Mesenchymal stem cell (in vitro differentiated cells and primary cell): ENCODE measurements at places on chromosomes 12 and 14.

- no peak for DNase-seq
Measured at GRCh38 chr14:105039458-105040205, 18.7 kb upstream of the CDCA4 start.

DNA sequence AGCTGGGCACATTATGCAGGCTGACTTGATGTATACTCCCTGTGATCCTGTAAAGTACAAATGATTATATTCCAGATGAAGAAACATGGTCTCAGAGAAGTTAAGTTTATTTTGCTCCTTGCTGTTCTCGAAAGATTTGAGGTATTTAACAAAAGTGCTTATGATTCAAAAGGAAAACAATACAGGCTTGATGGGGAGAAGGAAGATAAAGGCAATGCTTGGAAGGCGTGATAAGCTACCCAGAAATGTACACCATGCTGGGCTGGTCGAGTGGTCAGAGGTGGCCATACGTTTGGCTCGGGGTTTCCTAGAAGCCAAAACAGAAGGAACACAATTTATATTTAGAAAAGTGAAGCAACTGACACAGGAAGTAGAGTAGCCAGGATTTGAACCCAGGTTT, 201.0 kb downstream of the KTN1 start:
- no peak for DNase-seq

DNA sequence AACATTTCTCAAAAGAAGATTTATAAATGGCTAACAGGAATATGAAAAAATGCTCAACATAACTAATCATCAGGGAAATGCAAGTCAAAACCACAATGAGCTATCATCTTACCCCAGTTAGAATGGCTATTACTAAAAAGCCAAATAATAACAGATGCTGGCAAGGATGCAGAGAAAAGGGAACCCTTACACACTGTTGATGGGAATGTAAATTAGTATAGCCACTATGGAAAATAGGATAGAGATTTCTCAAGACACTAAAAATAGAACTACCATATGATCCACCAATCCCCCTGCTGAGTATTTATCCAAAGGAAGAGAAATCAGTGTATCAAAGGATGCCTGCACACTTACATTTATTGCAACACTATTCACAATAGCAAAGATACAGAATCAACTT, 58.3 kb downstream of the GUCY2C start:
- DNase-seq: no peak

- no peak for DNase-seq
Measured at GRCh38 chr12:89176676-89177075, 175.6 kb downstream of the DUSP6 start.

DNA sequence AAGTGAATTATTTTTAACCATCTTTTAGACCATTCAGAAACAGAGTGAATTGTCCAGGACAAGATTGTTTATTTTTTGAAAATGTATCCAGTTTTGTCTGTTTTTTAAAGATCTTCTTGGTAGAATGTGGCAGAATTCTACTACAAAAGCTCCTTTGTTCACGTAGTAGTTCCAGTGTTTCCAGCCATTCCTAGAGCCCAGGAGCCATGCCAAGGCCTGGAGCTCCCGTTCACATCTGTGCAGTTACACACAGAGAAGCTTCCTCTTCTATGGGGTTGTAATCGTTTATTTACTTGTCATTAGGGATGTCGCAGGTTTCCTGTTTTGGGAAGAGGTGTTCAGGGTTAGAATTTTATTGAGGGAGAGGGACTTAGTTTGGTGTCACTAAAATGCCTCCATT, 409.8 kb downstream of the NPAS3 start:
- DNase-seq: no peak

GRCh38 chr14:50835280-50835679, 4.3 kb upstream of the NIN start:
- DNase-seq: no peak

GRCh38 chr12:77855548-77855947, 24.9 kb downstream of the NAV3 start:
- no peak for DNase-seq

DNA sequence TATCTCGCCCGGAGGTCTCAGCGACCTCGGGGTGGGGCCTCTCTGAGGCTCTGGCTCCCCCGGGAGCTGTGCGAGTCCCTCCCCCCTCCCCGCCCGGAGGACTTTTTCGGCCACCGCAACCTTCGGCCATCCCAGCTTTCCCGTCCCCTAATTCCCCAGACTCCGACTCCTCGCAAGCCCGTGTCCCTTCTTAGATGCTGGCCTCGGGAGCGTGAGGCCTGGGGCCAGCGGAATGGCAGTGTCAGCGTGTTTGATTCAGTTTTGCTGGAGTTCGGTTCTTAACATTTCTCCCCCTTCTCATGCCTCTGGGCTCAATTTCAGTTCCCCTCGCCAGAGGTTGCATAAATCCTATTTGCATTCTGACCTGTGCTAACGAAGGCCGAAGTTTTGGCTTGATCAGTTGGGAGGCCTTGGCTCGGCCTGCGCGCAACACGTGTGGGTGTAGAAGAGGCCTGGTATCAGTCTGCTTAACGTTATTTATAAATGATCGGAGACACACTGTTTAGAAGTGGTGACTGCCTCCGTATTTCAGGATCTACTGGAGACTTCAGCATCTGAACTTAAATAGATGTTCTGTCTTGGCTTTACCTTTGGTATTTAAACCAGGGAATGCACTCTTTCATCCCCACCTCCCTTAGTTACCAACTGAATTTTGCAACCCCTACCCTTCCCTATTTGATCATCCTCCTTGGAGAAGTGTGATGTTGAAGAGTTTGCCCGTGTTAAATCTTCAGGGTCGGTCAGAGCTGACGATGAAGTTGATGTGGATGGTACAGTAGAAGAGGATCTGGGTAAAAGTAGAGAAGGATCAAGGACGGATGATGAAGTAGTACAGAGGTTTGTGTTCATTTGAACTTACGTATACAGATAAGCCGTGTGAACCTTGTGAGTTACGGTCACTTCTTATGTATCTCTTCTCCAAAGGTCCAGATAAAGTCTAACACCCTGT, 851 bp downstream of the HSP90B1 start:
- no peak for DNase-seq

DNA sequence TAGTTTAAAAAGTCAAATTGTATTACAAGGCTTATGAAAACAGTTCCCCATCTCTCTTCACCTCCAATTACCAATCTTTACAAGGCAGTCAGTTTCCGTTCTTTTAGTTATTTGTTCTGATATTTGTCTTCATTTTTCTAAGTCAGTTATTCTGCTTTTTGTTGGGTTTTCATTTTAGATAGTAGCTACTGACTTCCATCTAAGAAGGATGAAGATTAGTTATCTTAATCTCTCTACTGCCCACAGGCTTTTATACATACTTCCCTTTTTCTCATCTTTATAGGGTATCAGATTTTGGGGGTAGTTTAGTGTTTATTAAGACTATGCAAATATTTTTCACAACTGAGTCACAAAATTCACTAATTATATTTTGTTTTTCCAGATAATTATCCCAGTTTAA, 38.4 kb downstream of the FRS2 start:
- DNase-seq: no peak

- DNase-seq: no peak
Measured at GRCh38 chr12:59459966-59460660, 135.7 kb upstream of the SLC16A7 start.

DNA sequence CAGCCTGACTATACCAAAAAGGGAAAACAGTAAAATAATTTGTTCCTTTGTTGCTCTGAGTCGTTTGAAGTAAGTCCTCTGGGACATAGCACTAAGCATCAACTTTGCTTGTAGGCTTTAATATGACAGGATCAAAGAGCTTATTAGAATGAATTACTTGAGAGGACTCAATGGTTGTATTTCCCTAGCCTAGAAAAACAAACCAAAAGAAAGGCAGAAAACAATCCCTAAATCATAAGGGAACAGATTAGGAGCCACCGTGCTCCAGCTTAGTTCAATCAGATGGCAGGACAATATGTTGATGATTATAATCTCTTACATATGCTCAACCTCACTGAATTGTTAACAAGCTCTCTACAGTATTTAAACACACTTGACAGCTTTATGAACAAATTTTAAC, 988.4 kb downstream of the FLRT2 start:
- no peak for DNase-seq

GRCh38 chr14:22390824-22391461, 198.1 kb downstream of the DAD1 start:
- DNase-seq: no peak

DNA sequence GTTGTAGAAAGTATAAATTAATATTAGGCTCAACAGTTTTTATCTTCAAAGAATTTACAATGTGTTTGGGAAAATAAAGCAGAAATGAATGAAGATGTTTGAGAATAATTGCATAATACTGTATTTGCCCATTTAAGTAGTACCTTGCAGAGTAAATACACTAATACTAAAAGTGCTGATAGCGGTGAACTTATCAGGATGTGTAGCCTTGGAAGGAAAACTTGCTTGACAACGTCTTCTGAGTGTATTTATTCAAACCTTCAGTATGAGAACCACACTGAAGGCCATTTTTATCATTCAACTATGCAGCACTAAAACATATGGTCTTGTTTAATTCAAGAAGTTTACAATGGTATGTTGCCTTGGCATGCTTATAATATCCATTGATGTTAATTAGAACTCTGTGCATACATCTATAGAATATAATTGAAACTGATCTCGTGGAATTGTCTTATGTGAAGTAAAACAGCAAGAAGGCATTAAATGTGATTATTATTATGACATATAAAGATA, 41.3 kb downstream of the MSRB3 start:
- DNase-seq: no peak

GRCh38 chr14:37340353-37340752, 142.6 kb downstream of the MIPOL1 start:
- DNase-seq: no peak

DNA sequence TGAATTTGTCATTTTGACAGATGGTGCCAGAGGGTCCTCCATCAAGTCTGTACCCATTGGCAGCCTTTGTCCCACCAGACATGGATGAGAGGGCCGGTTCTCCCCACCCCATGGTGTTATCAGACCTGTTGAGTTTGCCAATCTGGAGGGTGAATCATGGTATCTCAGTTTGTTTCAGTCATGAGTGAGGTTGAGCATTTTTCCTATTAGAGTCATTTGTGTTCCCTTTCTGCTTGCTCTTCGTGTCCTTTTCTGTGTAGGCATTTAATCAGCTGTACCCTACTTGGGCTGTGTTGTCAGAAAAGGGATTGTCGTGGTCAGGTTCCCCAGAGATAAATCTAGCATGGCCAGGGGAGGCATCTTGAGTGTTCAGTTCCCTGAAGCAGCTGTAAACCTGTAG, 30.5 kb downstream of the SLC24A4 start:
- DNase-seq: no peak

- no peak for DNase-seq
Measured at GRCh38 chr14:90681929-90682328, 134.3 kb downstream of the TTC7B start.

DNA sequence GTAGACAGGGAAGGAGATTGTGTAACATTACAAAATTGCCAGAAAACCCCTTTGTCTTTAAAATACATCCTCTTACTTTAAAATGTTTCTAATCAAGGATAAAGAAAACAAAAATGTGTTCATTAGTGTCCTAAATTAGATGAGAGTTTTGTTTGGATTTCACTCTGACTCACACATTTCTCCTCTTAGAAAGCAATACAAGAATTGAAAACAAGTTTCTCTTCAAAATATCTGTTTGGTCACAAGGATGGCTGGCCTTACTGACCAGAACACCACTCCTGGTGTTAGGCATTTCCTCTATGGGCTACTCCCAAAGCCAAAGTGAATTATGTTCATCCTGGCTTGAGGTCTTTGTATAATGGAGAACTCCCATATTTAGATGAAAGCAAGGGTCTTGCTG, 6.4 kb downstream of the GUCY2C start:
- DNase-seq: peak; percentile 14

DNA sequence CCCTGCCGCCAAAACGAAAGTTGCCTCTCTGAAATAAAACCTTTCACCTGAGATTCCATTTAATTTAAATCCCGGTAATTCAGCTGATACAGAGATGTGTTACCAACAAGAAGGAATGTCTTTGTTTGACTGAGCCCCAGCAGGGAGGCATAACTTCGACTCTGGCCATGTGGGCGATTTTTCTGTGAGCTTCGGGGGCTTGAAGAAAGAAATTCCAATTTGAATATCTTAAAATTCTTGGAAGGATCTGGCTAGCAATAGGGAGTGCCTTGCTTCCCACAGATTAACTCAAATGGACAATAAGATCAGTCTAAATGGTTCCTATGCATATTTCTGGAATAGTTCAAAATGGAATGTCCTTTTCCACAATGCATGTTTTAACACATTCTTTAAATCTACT, 252.5 kb upstream of the TMPO start:
- no peak for DNase-seq

GRCh38 chr14:22474730-22475351, 114.2 kb downstream of the DAD1 start:
- DNase-seq: no peak

GRCh38 chr12:2032506-2032905, 20.3 kb upstream of the CACNA1C start:
- no peak for DNase-seq

- DNase-seq: peak; percentile 95
Measured at GRCh38 chr14:50961605-50962221, 17.4 kb upstream of the PYGL start.

DNA sequence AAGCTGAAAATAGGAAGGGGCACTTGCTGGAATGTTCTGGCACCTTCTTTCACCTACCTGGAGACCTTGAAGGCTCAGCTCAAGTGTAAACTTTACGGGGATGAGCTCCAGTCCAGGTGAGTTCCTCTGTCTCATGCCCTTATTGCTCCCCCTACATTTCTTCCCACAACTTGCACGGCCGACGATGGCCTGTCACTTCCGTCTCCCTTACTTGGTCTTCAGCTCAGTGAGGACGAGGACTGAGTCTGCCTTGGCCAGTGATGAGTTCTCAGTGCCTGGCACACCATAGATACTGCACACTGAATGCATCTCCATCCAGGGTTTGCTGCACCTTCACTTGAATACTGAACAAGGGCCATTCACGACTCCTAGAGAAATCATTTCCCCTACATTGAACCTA, 21.4 kb downstream of the ADGRD1 start:
- no peak for DNase-seq
